ENCODE measurements at places on chromosomes 3 and 15.

DNA sequence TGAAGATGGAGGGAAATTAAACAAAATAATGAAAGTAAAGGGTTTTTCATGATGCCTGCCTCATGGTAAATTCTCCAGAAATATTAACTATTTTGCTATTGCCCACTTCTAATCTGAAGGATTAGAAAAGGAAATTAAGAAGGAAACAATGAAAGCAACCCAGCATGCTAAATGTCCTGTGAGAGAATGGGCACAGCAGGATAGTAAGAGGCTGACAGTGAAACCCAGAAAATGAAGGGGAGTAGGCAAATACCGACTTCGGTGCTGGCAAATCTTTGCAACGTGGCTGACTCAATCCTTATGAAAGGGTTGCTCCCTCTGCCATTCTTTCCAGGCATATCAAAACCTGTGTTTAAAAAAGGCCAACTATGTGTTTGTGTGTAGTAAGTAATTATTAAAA lies 147.5 kb upstream of the SYNPR start:
- DNase-seq: no peak

DNA sequence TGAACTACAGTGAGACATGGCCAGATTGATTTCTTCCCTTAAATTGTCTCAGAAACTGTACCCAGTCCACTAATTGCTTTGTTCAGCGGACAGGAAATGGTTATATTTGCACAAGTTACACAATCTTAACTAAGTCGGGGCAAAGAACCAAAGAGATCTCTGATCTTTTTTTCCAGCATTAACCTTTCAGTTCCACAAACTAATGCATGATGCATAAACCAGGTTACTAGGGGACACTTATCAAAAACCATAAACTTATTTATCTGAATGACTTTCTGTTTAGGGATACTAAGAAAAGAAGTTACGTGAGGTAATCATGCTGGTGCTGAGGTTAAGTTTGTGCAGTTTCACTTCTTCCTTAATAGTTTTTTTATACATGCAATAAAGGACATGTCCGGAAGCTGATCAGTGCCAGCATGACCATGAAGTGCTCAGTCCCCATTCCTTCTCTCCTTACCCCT lies 22.4 kb downstream of the FNDC3B start:
- DNase-seq: no peak

DNA sequence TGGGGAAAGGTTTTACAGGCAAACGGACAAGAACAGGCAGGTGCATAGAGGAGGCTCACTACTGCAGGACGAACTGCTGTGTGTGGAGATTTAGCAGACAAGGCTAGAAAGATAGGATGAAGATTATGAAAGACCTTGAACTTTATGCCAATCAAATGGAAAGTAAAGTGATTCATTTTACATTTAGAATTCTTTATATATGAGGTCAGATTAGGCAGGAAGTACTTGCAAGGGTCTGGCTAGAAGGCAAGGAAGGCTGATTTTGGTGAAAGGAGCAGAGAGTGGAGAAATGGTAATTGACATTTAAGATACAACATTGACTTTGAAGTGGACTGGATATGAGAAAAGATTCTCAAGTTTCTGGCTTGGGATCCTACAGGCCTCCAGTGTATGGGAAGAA lies 33.6 kb downstream of the PLSCR4 start:
- no peak for DNase-seq

GRCh38 chr3:153338487-153338886 lies 176.5 kb downstream of the RAP2B start:
- DNase-seq: no peak

GRCh38 chr3:3110299-3110630 lies at the start of gene IL5RA:
TSS of gene IL5RA (minus strand) at chr3:3110374. CDS start at chr3:3104984, 5,390 bp downstream.
- DNase-seq: no peak

GRCh38 chr15:56805466-56806147 lies 72.3 kb upstream of the ZNF280D start:
- no peak for DNase-seq

GRCh38 chr15:88275804-88276203 lies 19.3 kb upstream of the NTRK3 start:
- DNase-seq: no peak

DNA sequence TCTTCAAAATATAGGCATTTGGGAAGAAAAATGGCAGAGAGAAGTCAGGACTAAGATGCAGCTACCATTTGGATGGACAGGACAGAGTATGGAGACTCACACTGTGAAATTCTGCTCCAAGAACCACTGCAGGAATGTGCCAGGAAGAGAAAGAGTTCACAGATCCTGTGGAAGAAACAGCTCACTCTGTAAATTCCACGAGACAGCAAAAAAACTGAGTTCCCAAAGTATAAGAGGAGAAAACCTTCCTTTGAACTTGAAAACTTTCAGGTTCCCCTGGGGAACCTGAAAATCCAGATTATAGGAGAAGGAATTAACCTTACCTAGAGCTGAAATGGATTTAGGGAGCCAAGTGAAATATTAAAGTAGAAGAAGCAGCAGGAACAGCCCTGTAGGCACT lies 137.1 kb downstream of the PLCH1 start:
- DNase-seq: no peak

GRCh38 chr3:11898611-11899325 lies 52.1 kb upstream of the TAMM41 start:
- no peak for DNase-seq

- no peak for DNase-seq
Observed at GRCh38 chr3:184472723-184473428, 88.7 kb upstream of the EPHB3 start.

- DNase-seq: peak; percentile 34
Observed at GRCh38 chr3:65342084-65342683, 654.4 kb upstream of the ADAMTS9 start.

DNA sequence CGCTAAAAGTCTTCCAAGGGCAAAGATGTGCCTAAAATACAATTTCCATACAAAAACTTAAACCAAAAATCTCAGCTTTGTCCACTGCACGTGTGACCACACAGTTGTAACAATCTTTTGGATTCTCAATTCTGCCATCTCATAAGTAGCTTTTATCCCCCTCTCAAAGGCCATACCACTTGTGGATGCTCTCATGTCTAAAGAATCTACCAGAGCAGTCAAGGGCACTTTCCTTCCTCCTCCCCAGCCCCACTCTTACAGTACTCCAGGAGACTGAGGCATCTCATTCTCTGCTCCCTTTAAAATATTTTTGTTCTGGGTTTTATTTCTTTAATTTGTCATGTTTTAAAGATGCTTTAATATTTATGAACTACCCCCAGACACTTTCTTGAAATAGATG lies 102.3 kb upstream of the PFN2 start:
- no peak for DNase-seq

DNA sequence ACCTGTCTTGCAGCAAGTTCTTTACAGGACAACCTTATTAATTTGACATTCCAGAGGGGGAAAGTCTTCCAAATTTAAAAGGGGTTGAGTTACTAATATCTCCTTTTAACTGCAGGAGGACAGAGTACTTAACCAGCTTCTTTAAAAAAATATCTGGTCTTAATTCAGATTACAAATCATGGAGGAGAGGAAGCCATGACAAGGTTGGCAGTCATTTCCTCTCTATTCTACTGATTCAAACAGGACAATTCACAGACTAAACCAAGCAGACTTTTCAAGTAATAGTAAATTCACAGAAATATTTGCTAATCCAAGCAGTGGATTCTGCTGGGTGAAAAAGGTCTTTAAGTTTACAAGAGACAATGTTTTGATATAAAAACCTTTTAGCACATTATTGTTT lies 185.3 kb downstream of the CFAP20DC start:
- no peak for DNase-seq

DNA sequence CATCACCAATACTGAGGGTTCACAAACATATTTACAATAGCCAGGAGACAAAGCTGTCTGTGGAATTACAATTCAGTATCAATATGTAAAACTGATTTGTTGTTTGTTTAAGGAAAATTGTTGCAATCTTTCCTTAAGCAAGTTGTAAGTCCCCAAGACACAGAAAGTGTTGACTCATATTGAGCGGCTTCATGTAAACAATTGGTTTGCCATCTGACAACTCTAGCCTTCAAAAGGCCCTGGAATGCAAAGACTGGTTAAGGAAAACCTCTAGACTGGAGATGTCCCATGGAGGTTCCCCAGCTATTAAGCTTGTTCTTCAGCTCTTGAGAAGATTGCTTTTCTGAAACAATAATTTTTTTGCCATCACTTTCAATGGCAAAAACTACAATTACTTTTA lies 283.7 kb upstream of the PROK2 start:
- no peak for DNase-seq

GRCh38 chr15:101374326-101374725 lies 79.3 kb upstream of the SNRPA1 start:
- no peak for DNase-seq

GRCh38 chr3:67923796-67924195 lies 269.4 kb upstream of the SUCLG2 start:
- no peak for DNase-seq

DNA sequence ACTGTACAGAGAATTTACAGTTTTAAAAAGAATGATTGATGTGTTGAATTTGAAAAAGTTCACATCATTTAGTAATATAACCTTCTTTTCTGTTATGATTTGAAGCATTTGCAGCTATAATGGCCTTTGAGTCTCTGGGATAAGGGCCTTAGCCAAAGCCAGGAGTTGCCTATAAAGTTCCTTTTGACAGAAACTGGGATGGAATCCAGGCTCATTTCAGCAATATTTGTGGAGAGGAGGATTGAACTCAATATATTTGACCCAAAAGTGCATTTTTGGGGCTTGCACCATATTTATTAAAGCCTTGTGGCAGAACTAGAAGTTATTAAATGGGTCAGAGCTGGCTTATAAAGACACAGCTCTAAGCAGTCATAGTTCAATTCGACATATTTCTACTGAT lies 348.7 kb upstream of the EPHA3 start:
- DNase-seq: no peak

DNA sequence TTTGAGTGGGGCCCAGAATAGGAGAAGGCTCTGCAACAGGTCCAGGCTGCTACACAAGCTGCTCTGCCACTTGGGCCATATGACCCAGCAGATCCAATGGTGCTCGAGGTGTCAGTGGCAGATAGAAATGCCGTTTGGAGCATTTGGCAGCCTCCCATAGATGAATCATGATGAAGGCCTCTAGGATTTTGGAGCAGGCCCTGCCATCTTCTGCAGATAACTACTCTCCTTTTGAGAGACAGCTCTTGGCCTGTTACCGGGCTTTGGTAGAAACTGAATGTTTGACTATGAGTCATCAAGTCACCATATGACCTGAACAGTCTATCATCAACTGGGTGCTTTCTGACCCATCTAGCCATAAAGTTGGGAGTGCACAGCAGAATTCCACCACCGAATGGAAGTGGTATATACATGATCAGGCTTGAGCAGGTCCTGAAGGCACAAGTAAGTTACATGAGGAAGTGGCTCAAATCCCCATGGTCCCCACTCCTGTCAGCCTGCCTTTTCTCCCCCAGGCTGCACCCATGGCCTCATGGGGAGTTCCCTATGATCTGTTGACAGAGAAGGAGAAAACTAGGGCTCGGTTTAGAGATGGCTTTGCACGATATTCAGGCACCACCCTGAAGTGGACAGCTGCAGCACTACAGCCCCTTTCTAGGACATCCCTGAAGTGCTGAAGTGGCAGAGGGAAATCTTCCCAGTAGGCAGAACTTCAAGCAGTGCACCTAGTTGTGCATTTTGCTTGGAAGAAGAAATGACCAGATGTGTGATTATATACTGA lies 971.4 kb downstream of the MCTP2 start:
- no peak for DNase-seq

Data from HuH-7 (cell line).